ENCODE measurements at places on chromosomes 7 and 10. TPM values are rescaled to one million over a fixed set of nuclear protein-coding genes. Genes with fewer than 3 reads are reported as not detected.

AGAP5 gene
- 18.2 TPM for total RNA-seq

GIMAP2 gene
- total RNA-seq = not detected

TMEM26 gene
- total RNA-seq = not detected

VAX1 gene
- 0.98 TPM for total RNA-seq

NEBL gene
- 14.7 TPM for total RNA-seq

TSPAN12 gene
- total RNA-seq = 7.2 TPM

BTBD16 gene
- total RNA-seq = not detected

SLC35B4 gene
- 34.2 TPM for total RNA-seq

PRSS37 gene
- total RNA-seq = not detected

IDI2 gene
- total RNA-seq = not detected

MKX gene
- 2.6 TPM for total RNA-seq

DNA sequence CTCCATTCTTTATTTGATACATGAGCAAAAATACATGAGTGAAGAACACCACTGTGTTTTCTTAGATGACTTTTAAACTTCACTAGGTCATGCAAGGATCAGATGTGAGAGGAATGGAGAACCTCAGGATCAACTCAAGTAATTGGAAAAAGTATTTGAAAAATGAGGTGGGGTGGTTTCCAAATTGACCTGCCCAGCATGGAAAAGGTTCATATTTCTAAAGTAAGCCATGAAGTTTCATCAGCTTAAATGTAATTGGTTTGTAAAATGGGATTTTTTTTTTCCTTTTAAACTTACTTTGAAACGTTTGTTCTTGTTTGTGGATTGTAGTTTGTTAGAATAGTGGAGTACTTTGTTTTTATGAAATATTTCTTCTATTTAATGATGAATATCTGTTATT lies 134.8 kb downstream of the MLLT10 start:
- no peak for DNase-seq

GRCh38 chr7:89731751-89732445 lies 422.4 kb upstream of the STEAP1 start:
- DNase-seq = no peak

DNA sequence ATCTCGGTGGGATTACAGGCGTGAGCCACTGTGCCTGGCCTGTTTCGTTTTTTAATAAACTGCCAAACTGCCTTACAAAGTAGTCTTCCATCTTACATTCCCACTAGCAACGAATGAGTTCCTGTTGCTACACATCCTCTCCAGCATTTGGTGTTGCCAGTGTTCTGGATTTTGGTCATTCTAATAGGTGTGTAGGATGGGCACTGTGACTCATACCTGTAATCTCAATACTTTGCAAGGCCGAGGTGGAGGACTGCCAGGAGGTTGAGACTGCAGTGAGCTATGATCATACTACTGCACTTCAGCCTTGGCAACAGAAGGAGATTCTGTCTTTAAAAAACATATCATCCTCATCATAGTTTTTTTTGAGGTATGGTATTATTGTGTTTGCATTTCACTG lies 21.4 kb upstream of the RSBN1L start:
- DNase-seq = peak; percentile 94

DNA sequence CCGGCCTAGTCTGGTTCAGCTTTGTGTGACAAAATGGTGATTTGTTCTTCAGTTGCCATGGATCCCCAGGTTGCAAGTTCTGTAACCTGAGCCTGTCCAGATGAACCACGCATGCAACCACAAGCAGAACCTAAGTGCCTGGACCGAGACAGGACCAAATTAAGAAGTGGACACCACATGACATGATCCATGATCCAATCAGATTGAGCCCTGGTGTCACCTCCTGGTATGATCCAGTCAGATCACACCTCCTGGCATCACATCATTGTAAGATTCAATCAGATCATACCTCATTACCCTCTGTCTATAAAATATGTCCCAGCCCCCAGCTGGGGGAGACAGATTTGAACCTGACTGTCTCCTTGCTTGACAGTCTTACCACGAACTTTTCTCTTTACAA lies 70.0 kb downstream of the MALSU1 start:
- no peak for DNase-seq

- no peak for DNase-seq
Measured at GRCh38 chr7:78055599-78055998, 257.0 kb downstream of the PHTF2 start.

- no peak for DNase-seq
Measured at GRCh38 chr7:369476-370258, 79.7 kb downstream of the FOXL3 start.

DNA sequence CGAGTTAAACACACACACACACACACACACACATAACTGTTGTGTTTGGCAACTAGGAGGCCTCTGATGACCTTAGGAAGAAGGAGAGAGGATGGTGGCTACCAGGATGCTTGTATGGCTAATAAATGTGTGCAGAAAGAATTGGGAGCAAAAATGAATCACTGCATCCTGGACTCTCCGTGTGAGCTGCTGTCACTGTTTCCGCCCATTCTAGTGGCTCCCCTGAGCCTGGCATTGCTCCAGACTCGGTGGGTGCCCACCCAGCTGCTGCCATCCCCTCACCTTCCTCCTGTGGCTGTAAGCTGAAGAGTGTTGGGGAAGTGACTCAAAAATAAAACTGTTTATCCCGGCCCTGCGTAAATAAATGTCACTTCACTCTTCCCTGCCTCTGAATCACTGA lies 149.5 kb upstream of the MINDY3 start:
- DNase-seq = peak; percentile 29

DNA sequence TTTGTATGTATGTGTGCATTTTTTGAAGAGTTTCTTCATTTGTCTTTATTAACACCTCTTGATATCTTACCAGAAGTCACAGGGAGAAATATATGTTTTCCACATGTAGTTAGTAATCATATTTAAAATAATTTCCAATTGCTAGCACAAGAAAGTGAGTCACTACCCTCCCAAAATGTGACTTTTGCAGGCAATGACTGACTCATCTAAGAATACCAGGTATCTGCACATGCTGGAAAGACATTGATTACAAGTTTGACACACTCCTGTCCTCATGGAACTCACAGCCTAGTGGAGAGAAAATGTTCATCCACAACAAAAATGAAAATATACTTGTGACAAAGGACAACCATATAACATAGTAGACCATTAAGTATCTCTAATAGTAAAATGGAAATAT lies 82.9 kb downstream of the SEMA3D start:
- DNase-seq = peak; percentile 53

DNA sequence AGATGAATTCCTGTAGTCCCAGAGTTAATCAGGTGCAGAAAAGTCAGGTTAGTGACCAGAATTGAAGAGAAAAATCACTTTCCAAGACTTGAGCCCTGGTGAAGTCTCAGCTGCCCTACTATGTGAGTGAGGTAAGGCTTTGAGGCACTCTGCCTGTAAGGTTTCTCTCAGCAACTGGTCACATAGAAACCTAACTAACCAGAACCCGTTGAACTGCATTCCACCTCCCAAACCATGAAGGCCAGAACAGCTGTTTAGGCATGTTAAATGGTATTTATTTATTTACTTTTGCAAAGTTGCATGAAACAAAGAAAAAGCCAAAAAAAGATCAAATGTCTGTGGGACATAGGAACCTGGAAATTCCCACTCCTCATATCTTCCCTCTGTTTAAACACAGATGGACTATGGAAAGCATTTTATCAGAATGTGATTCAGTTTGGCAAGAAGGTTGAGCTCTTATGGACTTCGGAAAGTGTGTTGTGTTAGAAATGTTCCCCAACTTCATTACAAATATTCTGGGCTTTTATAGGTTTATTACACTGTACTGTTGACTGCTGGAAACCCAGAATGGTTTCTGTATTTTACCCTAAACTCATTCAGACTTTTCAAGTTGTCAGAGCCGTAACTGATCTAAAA lies 12.8 kb upstream of the GPR85 start:
- DNase-seq = peak; percentile 40

DNA sequence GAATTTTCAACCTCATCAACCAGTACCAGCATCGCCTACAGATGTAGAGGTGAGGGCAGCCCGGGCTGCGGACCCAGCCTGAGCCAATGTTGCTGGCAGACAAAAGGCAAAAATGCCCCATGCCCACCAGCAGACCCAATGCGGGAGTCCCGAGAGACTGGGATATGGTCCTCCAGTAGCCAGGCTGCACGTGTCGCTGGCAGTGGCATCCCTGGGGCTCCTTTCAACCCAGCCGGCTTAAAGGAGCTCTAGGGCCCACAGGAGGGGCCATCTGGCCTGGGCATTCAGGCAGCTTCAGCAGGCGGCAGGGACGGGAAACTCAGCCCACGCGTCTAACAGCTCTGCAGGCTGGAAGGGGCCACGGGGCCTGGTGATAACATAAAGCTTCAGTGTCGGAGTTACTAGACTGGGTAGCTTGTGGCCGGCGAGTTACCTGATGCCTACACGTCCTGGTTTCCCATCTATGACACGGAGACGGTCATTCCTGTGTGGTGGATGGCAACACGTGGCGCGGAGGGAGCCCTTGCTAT lies 70.7 kb downstream of the PROSER2 start:
- DNase-seq = no peak

- DNase-seq = peak; percentile 78
Measured at GRCh38 chr7:13197501-13197900, 510.1 kb downstream of the ARL4A start.

DNA sequence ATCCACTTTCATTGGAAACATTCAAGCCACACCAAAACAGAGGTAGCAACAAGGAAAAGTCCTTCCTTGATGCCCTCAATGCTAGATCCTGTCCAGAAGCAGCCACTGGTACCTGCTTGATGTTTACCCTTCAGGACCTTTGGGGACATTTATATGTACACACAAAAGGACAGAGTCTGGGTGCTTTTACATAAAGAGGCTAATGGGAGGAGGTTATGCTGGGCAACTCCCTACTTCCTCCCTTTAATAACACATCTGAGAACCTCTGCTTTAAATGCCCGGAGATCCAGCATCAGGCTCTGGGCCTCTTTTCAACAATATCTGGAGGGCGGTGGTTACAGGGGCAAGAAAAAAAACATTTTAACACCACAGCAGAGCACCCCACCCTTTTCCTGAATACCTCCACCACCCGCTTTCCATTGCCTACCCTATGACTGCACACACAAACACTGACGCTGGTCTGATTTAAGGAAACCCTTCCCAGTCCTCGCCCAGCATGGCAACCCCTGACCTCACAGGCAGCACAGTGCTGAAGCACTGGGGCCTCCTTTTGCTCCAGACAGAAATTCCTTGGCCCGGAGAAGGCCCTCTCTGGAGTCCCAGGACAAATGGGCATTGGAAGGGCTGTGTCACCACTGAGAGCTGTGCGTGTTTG lies 39.3 kb upstream of the DUSP5 start:
- DNase-seq = no peak

DNA sequence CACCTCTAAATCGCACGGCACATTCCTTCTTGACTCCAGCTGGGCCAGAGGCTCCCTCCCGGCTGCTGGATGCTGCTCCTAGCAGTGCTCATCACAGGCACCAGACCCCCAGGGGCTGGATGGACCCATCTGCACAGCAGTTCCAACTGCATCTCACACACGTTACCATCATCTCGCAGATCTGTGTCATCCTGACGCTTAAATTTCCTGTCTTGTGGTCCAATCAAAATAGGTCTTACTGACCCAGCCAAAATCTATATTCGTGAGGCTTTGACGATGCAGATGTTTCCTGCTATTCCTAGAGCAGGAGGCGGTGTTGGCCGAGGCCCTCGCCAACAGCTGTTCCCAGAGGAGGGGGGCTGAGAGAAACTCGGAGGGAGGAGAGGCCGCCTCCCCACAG lies 108.0 kb downstream of the MKI67 start:
- no peak for DNase-seq

GRCh38 chr10:114188900-114189299 lies 9.7 kb downstream of the TDRD1 start:
- no peak for DNase-seq

GRCh38 chr7:88184848-88185304 lies 35.0 kb downstream of the SRI start:
- peak; percentile 61 for DNase-seq

DNA sequence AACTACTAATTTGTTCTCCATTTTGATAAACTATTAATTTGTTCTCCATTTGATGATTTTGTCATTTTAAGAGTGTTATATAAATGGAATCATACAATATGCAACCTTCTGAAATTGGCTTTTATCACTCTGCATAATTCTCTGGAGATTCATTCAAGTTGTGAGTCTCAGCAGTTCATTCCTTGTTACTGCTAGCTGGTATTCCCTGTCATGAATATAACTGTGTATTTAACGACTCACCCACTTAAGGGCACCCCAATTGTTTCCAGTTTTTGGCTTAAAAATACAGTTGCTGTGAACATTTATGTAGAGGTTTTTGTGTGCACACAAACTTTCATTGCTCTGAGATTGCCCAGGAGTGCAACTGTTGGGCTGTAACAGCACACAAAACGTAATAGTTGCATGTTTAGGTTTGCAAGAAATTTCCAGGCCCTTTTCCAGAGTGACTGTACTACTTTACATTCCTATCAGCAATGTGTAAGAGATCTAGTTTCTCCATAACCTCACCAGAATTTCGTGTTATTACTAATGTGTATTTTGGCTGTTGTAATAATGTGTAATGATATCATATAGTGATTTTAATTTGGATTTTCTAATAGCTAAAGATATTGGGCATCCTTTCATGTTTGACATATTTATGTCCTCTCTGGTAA lies 153.2 kb upstream of the ADCY1 start:
- DNase-seq = peak; percentile 58

All from PC-3 (cell line).